ENCODE measurements at places on chromosomes 2 and 18.

GRCh38 chr2:98663511-98664090 is 55.2 kb downstream of the UNC50 start:
- no peak for DNase-seq

- DNase-seq, result no peak
Measured at GRCh38 chr2:10325278-10326145, 22.8 kb downstream of the HPCAL1 start.

DNA sequence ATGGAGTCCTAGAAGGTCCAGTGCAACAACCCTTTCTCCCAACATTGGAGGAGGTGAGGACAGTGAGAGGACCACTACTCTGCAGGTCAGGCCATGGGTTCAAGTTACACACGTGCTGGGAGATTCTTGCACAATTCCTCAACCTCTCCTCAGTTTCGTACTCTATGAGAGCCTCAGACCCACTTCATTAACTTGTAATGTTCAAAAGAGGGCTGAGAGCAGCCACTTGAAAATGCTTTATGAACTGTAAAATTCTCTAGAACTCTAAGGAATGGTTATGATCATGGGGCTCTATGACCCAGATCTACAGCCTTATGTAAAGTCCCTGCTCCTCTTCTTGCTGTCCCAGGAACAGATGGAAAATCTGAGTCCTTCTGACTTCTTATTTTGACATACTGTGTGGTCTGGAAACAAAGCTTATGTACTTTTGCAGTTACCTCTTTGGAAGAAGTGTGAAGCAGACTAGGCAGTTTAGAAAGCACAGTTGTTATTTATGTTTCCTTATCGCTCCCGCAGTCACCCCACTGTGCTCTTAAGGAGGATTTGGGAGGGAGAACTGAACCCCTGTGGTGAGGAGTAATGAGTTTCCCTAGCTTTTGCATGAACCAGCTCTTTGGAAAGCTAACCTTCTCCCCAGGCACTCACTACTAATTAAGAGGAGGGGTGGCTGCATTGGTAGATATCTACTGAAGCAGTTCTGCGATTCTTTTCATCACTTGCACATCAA is 296.6 kb downstream of the LRRTM1 start:
- no peak for DNase-seq

DNA sequence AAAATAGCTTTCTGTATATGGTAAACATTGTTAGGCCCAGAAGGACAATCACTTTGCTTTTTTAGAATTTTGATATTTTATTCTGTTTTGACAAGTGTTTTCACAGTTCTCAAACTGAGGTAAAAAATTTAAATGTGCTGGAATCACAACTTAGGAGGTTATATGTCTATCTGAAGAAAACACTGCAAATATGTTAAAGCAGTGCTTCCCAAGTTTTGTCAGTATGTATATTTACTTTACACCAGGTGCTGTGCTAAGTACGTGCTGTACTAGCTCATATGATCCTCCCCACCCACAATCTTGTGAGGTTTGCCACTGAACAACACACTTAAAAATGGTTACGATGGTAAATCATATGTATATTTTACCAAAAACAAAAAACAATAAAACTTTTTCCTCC is 124.2 kb downstream of the CABYR start:
- DNase-seq, result no peak

DNA sequence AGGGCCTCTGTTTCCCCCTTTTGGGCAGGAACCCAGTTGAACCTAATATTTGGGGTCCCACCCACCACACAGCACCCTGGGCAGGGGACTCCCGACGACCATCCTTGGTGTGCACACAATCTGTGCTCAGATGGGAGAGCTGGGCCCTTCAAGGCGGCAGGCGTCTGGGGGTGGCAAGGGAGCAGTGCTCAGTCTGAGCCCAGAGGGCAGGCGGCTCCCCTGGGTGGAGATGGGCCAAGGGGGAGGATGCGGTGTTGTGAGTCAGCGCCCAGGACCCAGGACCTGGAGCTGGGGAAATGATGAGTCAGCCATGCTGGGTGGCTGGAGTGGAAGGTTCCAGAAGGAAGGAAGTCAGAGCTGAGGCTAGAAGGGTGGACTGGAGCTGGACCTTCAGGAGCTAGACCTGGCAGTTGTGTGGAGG is 3.8 kb downstream of the PROM2 start:
- DNase-seq, result no peak

GRCh38 chr2:136342138-136342537 is 224.2 kb upstream of the CXCR4 start:
- DNase-seq, result no peak

DNA sequence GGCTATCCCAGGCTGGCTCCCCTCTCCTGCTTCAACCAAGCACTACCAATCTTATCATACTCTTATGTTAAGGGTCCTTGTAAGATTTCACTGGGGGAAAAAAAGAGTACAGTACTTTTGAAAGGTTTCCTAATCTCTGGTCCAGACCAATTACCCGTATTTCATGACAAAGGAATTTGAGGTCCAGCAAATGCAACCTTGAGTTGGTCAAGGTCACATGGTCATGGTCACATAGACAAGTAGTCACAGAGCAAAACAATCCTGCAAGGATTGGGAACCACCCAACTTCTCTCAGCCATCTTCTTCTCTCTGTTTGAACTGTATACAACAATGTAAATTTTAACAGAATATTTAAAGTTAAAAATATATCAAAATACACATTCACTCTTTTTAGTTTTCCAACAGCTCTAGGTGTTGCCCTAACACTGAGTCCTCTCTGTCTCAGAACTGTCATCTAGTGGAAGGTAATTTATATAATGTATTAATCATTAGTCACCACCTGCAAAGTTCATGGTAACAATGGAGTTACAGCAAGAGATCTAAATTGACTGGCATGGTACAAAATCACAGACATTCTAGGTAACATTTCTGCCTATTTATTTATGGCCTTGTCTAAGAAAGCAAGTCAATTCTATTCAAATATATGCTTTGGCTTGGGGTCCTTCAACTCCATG is 21.5 kb downstream of the DTNB start:
- DNase-seq, result no peak

DNA sequence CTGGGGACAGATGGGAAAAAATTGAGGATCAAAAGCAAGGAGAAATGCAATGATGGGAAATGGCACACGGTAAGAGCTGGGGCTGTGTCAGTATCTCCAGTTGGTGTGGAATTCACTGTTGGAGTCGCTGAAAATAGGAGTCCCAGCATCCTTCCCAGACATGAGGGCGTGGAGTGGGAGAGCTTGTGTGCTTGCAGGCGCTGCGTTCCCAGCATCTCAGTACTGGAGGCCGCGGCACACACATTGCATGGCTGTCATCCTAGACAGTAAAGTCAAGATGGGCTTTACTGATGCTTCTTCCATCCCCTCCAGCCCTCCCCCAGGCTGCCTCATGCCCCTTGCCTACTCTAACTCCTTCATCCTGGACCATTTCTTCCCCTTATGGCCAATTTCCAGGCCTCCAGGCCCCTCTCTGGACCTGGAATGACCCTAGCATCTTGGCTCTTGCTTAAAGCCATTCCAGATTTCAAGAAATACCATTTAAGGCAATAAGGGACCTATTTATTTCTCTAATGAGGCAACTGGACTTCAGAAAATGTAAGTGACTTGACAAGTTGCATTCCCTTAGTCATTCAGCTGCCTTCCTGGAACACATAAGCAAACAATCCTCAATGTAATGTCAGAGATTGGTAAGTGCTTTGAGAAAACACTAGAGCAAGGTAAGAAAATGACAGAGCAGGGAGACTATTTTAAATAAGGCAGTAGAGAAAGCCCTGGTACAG is 70.5 kb upstream of the TTC39C start:
- no peak for DNase-seq

- DNase-seq, result no peak
Measured at GRCh38 chr2:222294996-222295367, 3.8 kb downstream of the PAX3 start.

DNA sequence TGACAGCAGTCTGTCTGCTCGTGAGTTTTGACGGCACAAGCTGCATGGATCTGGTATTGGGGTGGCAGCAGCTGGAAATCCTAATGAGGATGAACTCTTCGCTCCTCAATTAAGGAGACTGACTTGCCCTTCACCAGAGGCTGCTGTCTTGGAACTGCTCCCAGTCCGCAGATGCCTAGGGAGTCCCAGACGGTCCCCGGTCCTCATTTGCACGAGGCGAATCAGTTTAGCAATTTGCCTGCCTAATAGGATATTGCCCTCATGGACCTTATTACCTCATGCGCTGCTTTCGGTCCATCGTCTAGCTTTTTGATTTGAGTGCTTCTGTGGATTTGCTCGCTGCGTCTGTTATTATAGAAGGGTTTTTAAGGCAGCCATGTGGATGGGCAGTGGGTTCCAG is 40.6 kb downstream of the ASAP2 start:
- DNase-seq, result no peak

DNA sequence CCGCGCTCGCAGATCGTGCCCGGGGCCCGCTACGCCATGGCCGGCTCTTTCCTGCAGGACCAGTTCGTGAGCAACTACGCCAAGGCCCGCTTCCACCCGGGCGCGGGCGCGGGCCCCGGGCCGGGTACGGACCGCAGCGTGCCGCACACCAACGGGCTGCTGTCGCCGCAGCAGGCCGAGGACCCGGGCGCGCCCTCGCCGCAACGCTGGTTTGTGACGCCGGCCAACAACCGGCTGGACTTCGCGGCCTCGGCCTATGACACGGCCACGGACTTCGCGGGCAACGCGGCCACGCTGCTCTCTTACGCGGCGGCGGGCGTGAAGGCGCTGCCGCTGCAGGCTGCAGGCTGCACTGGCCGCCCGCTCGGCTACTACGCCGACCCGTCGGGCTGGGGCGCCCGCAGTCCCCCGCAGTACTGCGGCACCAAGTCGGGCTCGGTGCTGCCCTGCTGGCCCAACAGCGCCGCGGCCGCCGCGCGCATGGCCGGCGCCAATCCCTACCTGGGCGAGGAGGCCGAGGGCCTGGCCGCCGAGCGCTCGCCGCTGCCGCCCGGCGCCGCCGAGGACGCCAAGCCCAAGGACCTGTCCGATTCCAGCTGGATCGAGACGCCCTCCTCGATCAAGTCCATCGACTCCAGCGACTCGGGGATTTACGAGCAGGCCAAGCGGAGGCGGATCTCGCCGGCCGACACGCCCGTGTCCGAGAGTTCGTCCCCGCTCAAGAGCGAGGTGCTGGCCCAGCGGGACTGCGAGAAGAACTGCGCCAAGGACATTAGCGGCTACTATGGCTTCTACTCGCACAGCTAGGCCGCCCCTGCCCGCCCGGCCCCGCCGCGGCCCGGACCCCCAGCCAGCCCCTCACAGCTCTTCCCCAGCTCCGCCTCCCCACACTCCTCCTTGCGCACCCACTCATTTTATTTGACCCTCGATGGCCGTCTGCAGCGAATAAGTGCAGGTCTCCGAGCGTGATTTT is 7.6 kb downstream of the TBR1 start:
- DNase-seq, result no peak

DNA sequence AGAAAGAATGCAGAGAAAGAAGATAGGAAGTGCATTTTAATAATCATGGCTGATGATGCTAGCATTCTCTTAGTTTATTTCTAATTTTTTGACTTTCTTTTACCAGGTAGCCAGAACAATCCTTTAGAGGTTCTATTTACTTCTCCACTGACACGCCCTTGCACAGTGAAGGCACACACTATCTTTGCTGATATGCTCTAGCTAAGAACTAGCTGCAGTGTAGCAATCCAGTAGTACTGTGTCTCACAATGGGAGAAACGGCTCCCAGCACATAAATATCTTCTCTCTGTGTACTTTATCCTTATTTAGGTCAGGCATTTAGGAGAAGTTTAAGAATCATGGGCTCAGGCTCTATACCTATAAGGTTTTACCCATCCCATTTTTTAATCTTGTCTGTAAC is 1005.4 kb downstream of the LRP1B start:
- no peak for DNase-seq

- DNase-seq, result no peak
Measured at GRCh38 chr18:58761241-58761969, 90.1 kb downstream of the MALT1 start.

DNA sequence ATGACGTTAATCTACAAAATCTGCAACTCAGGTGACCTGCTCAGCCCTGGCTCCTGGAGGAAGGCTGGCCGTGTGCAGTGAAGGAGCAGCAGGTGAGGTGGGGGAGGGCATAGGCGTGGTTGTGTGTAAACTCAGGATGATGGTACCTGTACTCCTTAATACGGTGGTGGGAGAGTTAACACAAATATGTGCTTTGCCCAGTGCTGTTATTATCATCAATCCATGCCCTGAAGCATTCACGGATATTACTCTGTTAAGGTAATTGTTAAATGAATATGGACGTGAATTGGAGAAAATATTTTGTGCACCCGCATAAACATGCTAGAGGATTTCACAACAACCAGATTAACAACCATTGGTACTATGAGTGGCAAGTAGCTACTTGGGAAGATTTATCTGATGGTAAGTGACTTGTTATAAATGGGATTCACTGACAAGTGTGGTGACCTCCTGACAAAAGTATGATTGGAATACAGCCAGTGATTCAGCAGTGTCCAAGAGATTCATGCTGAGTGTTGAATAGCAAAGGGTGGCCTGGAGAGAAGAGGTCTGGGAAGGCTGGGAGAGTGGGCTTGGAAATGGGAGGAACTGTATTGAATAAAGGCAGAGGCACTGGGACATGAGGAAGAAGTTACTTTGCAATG is 194.1 kb downstream of the TPGS2 start:
- DNase-seq, result no peak

DNA sequence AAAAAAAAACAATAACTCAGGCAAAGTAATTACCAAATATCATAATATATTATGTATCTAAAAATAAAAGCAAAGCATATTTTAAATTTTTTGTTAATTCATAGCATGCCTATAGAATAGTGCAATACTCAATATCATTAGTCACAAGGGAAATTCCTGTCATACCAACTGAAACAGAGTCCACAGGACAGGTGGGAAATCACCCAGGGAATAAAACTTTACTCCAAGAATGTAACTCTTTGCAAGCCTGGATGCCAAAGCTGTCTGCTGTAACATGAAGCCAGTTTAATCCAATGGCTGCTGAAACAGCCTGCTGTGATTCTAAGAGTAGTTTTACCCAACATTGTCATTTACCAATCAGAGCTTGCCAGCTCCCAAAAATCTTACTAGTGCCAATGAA is 40.0 kb upstream of the SULT1C3 start:
- no peak for DNase-seq

- no peak for DNase-seq
Measured at GRCh38 chr18:24326211-24326610, 71.4 kb downstream of the OSBPL1A start.

DNA sequence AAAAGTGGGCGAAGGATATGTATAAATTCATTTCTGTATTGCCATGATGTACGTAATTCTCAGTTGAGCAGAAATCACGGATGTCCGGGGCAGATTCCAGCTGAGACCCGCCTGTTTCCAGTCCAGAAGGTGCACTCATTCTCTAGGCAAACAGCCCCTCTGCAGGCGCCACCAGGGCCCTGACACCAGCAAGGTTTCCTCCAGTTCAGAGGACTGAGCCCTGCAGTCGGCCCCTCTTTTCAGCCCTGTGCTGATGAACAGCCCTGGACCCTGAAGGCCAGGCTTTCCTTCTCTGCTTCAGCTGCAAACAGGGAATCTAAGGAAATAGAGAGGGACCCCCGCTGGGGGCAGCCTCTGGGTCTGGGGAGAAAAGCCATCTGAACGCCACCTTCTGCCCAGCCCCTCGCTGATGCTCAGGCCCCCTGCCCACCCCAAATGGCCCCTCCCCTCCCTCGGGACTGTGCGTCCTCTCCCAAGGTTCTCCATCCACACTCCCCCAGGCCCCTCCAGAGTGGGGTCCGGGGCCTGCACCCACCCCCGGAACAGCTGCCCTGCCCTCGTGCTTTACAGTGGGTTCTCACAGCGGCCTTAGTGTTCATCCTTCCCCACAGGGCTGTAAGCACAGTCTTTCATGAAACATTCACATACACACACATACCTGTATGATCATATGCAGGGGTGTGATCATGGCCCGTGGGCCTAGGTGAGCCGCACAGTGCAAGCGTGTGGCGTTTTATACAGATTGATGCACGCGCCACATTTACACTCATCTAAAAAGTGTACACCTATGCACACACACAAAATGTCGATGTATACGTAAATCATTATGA is 12.1 kb downstream of the COPS9 start:
- DNase-seq, result no peak

Data from right renal cortex interstitium (tissue), 3 donors.